Esophagus squamous epithelium (tissue), 5 donors: ENCODE measurements at places on chromosomes 7 and 10.

GRCh38 chr10:88953662-88954061, 1.1 kb upstream of the ACTA2 start:
- no peak for DNase-seq

DNA sequence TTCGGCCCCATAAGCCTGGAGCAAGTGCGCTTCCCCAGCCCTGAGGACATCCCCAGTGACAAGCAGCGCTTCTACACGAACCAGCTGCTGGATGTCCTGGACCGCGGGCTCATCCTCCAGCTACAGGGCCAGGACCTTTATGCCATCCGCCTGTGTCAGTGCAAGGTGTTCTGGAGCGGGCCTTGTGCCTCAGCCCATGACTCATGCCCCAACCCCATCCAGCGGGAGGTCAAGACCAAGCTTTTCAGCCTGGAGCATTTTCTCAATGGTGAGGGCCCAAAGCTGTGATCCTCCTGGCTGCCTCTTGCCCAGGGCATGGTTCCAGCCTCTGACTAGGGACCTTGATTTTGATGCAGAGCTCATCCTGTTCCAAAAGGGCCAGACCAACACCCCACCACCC, 10.1 kb downstream of the IRF5 start:
- DNase-seq = no peak

- DNase-seq = no peak
Measured at GRCh38 chr10:122307669-122308416, 36.7 kb downstream of the BTBD16 start.

- DNase-seq = no peak
Measured at GRCh38 chr10:88228130-88228529, 355.0 kb downstream of the RNLS start.

DNA sequence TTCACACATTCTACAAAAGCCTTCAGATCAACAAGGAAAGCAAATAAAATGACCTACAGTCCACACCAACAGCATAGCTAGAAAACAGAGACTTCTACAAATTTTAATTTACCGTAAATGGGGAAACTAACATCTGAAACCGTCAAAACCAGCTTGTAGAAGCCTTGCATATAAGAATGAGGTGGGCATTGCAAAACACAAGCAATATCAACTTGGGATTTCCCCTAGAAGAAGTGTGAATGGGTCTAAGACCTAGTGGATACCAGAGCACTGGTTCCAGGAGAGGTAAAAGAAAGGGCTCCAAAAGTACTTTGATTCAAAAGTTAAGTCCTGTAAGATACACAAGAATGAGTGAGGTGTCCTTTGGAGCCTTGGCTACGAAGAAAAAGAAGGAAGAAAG, 18.7 kb downstream of the RTKN2 start:
- no peak for DNase-seq

DNA sequence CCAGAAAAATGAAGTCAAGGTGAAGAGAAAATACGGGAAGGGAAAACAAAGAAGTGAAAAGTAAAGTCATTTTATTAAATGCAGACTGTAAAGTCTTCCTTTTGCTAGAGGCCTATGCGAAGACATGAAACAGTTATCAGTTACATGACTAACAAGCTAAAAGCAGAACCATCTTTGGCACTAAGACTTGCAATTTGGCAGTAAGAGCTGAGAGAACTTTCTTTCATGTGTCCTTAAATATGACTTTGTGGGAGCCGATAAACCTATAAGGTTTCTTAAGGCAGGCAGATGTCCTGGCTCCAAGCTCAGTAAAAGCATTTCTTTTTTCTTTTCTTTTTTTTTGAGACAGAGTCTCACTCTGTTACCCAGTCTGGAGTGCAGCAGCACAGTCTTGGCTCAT, 10.4 kb downstream of the ANLN start:
- no peak for DNase-seq

GRCh38 chr10:78081292-78081691, 47.6 kb downstream of the RPS24 start:
- DNase-seq = no peak

DNA sequence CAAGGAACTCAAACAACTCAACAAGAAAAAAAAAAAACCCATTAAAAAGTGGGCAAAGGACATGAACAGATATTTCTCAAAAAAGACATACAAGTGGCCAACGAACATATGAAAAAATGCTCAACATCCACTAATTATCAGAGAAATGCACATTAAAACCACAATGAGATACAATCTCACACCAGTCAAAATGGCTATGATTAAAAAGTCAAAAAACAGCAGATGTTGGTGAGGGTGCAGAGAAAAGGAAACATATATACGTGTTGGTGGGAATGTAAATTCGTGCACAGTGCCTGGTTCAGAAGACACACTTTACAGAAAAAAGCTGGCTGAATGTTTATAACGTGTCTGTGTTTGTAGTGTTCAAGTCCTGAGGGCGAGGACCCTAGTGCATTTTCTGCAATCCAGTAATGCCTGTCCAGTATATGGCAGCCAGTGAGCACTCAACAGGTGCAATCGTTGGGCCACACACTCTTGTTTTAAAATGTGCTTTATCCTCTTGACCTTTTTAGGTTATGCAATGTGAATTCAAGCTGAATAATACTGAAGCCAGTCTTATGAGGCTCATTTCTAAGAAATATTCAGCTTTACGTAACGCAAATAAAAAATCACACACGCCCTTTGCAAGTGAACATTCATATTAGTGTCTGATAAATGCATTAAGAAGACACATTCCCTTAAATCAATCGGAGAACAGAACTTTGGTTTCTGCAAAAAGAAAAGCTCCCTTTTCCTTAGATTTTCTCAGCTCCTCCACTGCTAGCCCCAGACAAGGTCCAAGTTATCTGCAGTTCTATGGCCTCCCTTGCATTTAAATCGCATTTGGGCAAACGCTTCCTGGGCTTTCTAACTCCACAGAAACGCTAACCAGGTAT, 813 bp upstream of the MTURN start:
- DNase-seq = no peak

- DNase-seq = no peak
Measured at GRCh38 chr10:93600446-93601145, 439 bp downstream of the RBP4 start.

GRCh38 chr10:119305860-119306513, 98.6 kb downstream of the GRK5 start:
- peak; percentile 19 for DNase-seq

DNA sequence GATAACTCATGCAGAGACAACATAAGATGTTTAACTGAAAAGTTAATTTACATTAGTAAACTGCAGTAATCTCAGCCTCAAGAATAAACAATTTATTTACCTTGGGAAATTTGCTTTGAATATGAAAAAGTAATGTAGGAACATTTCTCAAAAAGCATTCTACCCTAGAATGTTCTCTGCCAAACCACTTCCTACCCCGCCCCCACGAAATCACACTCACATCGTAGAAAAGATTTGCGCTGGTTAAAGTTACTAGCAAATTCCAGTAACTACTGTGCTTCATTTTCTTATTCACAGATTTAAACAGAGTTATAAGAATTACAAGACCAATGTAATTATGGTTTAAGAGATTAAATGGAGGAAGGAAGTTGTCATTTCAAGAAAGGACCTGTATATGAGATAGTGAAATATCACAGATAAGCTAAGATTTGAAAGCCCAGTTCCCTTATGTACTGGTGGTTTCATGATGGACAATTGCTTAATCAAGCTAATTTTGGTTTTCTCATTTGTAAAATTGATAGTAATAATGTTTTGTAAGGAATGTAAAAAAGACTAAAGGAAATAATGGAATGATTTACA, 175.4 kb downstream of the GNAI1 start:
- DNase-seq = no peak

DNA sequence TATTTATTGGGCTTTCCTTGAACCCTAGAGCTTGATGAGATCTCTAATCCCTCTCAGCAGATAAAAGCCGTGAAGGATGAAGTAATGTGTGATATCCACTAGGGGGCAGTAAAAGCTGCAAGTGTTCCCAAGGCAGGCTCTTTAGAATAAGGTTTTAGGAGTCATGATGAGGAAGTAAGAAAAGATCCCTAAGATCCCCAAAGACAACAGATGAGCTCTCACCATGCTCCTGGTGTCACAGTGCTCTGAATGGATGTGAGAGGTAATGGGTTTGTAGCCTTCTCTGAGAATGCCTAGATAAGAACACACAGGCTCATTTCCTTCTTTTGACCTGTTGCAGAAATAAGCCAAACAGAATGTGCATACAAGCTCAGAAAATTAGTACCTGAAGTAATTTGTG, 70.4 kb upstream of the ITPRID1 start:
- DNase-seq = no peak

GRCh38 chr10:131155218-131155875, 156.2 kb downstream of the TCERG1L start:
- DNase-seq = no peak

GRCh38 chr7:7159063-7159658, 23.2 kb upstream of the C1GALT1 start:
- no peak for DNase-seq

- no peak for DNase-seq
Measured at GRCh38 chr10:92384741-92385140, 93.8 kb downstream of the MARCHF5 start.

GRCh38 chr7:48255046-48255445, 83.8 kb downstream of the ABCA13 start:
- no peak for DNase-seq

- no peak for DNase-seq
Measured at GRCh38 chr7:21071561-21072501, 285.1 kb upstream of the SP8 start.
